ENCODE measurements at places on chromosomes 1 and 21.

GRCh38 chr1:24946861-24947658, 17.0 kb upstream of the RUNX3 start:
- no peak for DNase-seq

- no peak for DNase-seq
Observed at GRCh38 chr1:70277875-70278274, 56.7 kb downstream of the SRSF11 start.

DNA sequence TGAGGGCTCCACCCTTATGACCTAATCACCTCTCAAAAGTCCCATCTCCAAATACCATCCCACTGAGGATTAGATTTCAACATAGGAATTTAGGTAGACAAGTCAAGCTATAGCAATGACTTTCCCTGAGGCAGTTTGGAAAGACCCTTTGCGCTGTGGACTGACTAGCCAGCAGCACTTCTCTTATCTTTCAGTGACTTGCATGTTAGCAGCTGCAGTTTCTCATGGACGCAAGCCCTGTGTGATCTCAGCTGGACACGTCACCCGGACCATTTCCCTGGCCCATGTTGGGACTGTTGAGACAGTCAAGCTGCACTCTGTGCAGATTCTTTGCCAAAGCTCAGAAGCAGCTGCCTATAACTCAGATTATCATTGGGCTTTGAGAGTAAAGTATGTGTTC, 408.1 kb upstream of the USP24 start:
- no peak for DNase-seq

DNA sequence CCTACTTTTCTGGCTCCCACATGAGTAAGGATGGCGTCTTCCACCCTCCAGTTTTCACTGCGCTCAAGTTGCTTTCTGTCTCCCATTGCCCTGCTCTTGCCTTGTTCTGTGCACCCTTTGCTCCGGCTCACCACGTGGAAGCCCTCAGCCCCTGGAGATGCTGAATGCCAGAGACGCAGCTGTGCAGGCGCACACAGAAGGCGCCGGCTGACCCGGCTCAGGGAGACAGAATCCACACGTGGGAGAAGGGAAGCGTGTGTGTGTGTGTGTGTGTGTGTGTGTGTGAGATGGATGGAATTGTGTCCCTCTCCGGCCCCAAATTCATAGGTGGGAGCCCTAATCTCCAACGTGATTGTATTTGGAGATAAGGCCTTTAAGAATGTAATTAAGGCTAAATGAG, 118.2 kb upstream of the ERRFI1 start:
- DNase-seq = no peak

GRCh38 chr21:34198231-34199120, 125.1 kb downstream of the MRPS6 start:
- no peak for DNase-seq

GRCh38 chr1:21280482-21280881, 9.8 kb downstream of the ECE1 start:
- DNase-seq = no peak

DNA sequence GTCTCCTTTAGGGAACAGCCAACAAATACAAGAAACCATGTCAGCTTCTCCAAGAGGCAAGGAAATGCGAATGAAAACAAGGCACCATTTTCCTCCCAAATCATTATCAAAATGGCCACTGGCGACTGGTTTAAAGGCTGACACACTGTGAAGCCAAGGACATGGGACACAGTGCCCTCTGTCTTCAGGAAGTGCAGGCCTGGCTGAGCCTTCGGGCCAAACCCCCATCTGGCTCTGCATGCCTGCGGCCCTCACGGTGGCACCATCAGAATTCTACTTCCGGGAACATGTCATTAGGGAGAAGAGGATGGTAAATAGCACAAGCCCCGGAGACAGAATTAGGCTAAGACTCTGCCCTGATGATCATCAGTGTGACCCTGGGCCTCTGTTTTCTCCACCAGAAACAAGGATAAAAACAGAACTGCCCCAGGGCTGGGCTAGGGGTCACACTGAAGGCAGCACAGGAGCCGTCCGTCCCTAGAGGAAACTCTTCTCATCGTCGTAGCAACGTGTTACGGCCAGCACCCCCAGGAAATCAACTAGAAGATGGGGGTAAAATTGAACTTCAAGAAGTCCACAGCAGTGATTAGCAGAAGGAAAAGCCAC, 103.5 kb downstream of the NPHP4 start:
- DNase-seq = no peak

DNA sequence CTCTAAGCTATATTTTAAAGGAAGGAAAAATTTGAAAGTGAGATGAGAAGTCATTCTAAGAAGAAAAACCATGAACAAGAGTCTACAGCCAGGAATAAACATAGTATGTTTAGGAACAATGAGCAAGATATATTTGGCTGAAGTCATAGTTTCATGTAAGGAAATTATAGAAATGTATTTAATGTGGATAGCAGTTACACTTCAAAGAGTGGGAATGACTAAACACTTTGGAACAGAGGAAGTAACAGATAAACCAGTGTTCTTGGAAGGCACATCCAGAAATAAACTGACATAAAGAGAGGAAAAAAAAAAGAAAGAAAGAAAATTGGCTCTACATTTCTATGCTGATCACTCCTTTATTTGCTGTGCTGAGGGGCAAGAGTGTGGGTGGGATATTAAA, 18.0 kb downstream of the C8A start:
- DNase-seq = no peak

- no peak for DNase-seq
Observed at GRCh38 chr1:110605901-110606656, at the start of gene KCNA2. Gene KCNA2, minus strand, starts transcription at chr1:110606358. Its CDS starts 1,576 bp downstream, at chr1:110604782.

- no peak for DNase-seq
Observed at GRCh38 chr1:176058686-176059085, 148.4 kb downstream of the COP1 start.

DNA sequence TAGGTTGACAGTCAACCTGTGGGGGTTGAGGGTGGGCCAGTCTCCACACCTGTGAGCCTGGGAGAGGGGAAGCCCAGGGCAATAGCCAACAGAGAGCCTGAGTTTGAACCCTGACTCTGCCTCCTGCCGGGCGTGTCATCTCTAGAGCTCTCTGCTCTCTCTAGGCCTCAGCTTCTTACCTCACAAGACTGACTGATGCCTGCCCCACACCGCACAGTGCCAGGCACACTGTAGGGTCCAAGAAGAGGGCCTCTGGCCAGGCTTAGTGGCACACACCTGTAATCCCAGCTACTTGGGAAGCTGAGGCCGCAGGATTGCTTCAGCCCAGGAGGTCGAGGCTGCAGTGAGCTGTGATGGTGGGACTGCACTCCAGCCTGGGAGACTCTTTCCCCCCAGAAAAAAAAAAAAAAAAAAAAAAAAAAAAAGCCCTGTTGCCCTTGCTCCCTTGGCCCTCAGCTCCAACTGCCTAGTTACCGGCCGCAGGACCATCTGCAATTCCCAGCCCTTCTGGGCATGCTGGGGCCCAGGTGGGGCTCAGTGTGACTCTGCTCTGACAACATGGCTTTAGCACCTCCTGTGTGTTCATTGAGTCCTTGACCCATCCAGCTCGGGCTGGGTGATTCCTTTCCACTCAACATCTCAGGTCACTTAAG, 25.1 kb downstream of the GRHL3 start:
- no peak for DNase-seq

- DNase-seq = no peak
Observed at GRCh38 chr1:16151196-16151994, 4.5 kb downstream of the EPHA2 start.

GRCh38 chr1:162421258-162422164, 9.6 kb upstream of the SH2D1B start:
- DNase-seq = no peak

GRCh38 chr1:163076981-163077761, 8.0 kb downstream of the RGS4 start:
- no peak for DNase-seq

GRCh38 chr21:42404539-42404938, 837 bp downstream of the UBASH3A start:
- no peak for DNase-seq

- DNase-seq = no peak
Observed at GRCh38 chr1:20058531-20058930, 11.5 kb upstream of the PLA2G5 start.

- no peak for DNase-seq
Observed at GRCh38 chr1:150210706-150211105, 25.2 kb downstream of the ANP32E start.

GRCh38 chr21:35404247-35404646, 355.1 kb upstream of the RUNX1 start:
- DNase-seq = no peak

GRCh38 chr1:44059664-44060355, 28.5 kb upstream of the SLC6A9 start:
- DNase-seq = no peak

GRCh38 chr1:156232201-156232894, 9.6 kb upstream of the BGLAP start:
- DNase-seq = no peak
